ENCODE measurements at places on chromosomes 1 and 21.

DNA sequence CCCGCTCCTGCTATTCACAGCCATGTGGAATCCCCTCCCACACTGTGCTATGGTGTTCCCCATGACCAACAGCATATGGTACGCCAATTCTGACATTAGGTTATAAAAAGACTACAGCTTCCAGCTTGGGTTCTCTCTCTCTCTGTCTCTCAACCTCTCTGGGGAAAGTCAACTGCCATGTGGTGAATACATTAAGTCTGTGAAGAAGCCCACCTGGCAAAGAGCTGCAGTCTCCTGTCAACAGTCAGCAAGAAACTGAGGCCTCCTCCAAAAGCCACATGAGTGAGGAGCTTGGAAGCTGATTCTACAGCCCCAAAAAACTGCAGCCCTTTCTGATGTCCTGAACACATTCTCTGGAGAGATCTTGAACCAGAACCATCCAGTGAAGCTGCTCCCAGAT, 25.0 kb upstream of the LRRC38 start:
- DNase-seq: no peak

- DNase-seq: no peak
Measured at GRCh38 chr1:23574265-23574754, 15.0 kb upstream of the ID3 start.

DNA sequence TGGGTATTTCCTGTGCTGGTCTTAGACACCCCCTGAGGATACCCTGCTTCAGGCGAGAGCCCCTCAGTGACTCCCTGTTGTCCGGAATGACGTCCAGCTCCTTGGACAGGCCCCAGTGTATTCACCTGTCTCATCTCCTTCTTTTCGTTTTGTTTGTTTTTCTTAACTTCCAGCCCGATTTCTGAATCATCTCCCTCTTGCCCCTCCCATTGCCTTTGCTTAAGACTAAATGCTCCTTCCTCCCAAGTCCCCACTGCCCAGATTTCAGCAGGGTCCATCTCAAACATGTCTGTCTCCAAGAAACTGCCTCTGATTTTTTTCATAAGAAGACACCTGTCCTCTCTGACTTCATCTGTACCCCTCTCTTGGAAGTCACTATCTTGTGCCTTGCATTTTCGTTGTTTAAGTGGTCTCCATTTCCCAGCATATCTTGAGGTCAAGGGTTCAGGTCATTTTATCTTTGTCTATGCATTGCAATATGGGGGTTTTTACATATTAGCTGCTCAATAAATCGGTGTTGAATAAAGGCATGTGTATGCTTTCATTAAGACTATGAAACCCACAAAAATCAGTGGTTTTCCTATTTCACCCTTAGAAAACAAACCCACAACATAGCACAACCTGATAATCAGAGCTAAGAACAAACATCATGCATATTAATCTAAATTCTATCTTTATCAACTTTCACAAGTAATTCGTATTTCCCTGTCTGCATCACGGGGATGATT, 58.4 kb upstream of the LGALS8 start:
- DNase-seq: no peak

DNA sequence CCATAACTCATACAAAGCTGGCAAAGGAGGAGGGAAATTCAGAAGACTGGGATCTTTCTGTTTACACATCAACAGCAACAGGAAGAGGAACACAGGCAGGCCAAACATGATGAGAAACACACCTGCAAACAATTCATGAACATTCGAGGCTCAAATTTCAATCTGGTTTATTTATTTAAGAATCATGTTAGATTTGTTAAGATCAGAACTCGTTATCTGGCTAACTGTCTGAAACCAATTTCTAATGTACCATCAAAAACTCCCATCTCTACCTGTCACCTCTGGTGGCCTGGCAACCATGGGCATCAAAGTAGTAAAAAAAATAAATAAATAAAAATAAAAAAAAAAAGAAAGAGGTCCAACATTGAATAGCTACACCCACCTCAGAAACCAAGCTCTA, 9.8 kb downstream of the LBR start:
- no peak for DNase-seq

GRCh38 chr1:234488054-234489006, 9.4 kb upstream of the TARBP1 start:
- no peak for DNase-seq

DNA sequence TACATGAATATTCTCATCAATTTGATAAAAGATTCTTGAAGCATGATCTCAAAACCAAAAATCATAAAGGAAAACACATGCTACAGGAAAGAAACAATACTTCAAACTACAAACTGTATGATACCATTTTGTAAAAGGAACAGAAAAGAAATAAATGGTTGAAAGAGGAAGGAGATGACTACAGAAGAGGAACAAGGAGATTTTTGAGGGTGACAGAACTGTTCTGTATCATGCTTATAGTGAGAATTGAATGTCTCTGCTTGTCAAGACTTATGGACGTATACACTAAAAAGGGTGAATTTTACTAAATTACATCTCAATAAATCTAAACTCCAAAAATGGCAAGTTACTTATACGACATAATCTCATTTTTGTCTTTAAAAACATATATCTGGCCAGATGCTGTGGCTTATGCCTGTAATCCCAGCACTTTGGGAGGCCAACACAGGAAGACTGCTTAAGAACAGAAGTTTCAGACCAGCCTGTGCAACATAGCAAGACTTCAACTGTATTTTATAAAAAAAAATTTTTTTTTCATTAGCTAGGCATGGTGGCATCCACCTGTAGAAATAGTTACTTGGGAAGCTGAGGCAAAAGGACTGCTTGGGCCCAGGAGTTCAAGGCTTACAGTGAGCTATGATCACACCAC, 125.4 kb downstream of the EIF4G3 start:
- DNase-seq: no peak

DNA sequence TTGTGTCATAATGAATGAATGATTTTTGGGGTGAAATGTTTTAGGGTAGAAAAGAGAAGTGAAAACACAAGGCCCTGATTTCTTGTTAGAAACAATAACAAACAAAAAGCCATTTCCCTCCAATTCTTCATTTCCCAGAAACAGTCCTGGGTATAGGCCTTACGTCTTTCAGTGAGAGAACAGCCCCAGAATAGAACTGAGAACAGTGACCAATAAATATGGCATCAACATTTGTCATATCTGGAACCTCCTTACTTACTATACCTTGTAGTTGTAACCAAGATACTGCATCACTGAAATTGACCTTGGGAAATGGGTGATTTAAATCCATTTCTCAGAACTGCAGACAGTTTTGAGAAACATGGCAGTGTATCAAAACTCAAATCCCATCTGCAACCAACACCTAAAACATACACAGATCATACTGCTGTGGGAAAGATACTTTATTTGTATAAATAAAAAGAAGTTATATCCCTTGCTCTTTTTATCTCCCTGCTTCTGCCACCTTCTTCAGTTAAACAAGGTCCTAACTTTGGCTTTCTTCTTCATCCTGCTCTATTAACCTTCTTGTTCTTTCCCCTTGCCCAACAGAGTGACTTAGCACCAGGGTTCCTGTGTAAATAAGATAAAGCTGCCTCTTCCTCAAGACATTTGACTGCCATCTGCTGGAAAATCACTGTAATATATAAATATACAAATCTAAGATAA, 19.5 kb downstream of the XKR8 start:
- DNase-seq: peak; percentile 75

DNA sequence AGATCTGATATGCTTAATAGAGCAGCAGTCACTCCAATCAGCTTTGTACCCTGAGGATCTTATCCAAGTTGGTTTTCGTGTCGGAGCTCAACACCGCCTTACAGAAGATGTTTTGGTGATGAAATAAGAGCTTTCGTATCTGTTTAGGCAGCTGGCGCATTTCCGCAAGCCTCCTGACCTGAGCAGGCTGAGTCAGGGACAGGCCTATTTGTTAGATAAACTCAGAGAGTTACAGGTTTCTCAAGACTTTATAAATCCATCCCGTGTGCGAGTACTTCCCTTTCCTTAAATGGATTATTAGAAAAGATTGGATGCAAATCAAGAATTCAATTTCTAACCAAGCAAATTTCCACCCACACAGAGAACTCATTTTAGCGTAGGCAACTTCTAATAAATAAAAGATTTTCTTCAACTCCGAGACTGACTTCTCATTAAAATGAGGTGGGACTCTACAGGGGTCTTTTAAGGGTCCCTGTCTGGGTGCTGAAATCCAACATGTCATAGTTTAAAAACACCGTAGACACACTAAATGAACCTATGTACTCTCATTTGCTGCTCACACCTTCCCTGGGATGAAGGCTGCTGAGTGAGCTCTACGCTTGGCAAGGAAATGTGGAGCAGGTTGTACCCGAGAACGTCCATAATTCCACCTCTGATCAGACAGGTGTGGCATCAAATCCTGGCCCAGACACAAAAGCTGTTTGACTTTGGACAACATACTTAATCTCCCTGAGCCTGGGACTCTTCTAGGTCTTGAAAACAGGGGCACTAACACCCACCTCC, 106.9 kb upstream of the F3 start:
- no peak for DNase-seq

Data from inflammatory macrophage (primary cell).